ENCODE measurements at places on chromosomes 1 and 21.

GRCh38 chr1:229842302-229843255 is 216.5 kb downstream of the URB2 start:
- no peak for DNase-seq

DNA sequence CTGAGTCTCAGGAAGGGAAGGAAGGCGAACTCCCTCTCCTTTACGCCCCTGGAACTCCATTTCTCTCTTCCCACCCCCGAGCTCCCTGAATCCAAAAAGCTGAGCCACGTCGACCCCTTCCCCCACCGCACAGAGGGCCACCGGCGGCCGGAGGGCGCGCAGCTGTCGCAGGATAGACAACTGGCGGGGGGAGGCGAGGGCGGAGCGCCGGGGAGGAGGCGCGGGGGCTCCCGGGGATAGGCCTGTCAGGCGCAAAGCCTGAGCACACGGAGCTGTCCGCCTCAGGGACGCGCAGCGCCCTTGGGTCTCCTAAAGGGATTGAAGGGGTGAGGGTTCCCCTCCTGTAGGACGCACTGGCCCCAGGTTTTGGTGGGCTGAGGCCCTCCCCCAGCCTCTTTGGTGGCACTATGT is 752 bp upstream of the ACTA1 start:
- DNase-seq = no peak

- DNase-seq = no peak
These were observed 62.7 kb downstream of the CAMK2N1 start for GRCh38 chr1:20423169-20423795.

GRCh38 chr1:109924316-109924715 is 13.7 kb downstream of the CSF1 start:
- DNase-seq = no peak

DNA sequence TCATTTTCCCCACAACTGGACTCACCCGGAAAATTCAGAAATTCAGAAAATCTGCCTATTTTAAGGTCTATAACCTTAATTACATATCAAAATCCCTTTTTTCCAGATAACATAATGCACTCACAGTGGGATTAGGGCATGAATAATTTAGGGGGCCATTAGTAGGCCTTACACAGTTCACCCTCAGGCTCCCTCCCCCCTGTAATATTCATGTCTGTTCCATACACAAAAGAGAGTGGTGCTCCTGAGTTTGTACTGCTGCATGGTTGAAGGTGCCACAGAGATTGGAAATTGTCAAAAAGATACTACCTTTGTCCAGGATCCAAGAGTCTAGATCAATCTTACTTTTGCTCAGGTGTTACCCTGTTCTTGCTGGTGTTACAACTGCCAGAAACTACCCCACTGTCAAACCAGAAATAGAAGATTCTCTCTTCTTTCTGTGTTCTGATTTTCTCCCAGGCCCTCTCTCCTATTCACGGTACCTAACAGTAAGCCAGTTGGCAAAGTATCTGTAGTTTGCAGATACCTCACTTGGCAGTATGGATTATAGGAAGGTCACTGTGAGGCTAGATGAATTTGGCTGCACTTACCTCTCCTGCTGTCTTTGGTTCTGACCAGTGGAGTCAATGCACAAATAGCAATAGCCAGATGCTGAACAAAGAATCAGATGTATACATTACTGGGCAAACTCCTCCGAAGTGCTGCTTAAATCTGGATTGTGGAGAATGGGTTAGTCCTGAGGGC is 53.2 kb downstream of the C1orf198 start:
- no peak for DNase-seq
